Thyroid gland (tissue), 4 donors: ENCODE measurements at places on chromosomes 13 and 19. TPM values are rescaled to one million over a fixed set of nuclear protein-coding genes. Genes with fewer than 3 reads are reported as not detected.
A peak's percentile ranks its signal among the peaks of the same experiment; 100 is the strongest.

DNA sequence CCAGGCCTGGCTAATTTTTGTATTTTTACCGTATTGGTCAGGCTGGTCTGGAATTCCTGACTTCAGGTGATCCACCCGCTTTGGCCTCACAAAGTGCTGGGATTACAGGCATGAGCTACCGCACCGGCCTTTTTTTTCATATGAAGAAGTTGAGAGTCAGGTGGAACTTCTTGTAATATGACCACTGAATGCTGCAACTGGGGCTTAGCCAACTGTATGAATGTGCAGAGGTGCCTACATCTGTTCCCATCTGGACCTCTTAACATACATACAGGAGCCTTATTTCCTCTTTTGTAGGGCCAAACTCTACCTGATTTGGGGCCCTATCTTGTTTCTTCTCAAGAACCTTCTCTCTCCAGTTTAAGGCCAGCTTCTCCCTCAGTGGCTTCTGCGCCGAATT is 11.9 kb upstream of the GGACT start:
- H3K27me3 ChIP-seq = no peaks in the 10 kb centered on the region
- no peaks in the 10 kb centered on the region for H3K4me1 ChIP-seq
- no peaks in the 10 kb centered on the region for H3K36me3 ChIP-seq
- H3K4me3 ChIP-seq = no peak overlapping the region
- no peak for DNase-seq
- H3K27ac ChIP-seq = no peak overlapping the region

DNA sequence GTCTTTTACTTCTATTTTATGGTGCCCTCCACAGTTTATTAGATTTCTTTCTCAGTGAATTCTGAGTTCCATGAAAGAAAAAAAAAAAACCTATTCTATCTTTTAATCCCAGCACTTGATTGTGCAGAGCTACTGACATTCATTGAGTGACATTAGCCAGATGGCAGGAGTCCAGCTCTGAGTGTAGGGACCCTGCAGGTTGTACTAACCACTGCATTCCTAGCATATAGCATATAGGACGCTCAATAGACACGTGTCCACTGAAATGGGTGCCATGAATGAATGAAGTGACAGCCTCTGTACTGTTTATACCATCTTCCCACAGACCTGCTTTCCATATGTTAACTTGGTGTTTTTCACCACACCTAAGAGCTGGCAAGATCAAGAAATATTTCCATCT is 206.3 kb downstream of the RAP2A start:
- no peaks in the 10 kb centered on the region for H3K27me3 ChIP-seq
- no peak for DNase-seq
- no peaks in the 10 kb centered on the region for H3K4me1 ChIP-seq
- no peaks in the 10 kb centered on the region for H3K36me3 ChIP-seq
- H3K27ac ChIP-seq = no peak overlapping the region

- no peaks in the 10 kb centered on the region for H3K27me3 ChIP-seq
- H3K27ac ChIP-seq = no peak overlapping the region
- H3K4me3 ChIP-seq = no peak overlapping the region
- no peak for DNase-seq
- peaks cover 4% of the 10 kb centered on the region for H3K4me1 ChIP-seq
- peaks cover 17% of the 10 kb centered on the region for H3K36me3 ChIP-seq
Observed at GRCh38 chr19:18663940-18664530, 19.4 kb upstream of the CRTC1 start.

DNA sequence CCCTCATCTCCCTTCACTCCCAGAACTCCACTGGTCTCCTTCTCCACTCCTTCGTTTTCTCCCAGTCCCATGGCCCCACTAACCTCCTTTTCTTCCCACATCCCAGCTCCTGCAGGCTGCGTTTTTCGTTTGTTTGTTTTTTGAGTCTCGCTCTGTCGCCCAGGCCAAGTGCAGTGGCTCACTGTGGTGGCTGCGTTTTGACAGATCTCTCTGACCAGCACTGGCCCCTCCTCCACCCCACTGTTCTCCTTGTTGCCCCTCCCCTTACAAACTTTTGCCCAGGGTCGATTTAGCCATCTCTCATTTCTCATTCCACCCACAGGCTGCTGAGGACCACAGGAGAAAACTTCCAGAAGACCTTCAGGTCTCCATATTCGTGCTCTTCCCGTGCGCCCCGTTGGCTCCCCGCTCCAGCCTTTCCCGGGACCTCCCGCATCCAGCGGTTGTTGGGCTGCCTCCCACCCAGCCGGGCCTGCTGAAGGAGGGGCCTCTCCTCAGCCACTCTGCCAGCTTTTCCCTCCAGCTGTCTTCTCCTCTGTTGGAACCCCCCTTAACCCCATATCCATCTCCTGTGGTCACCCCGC is 40.6 kb upstream of the GJB6 start:
- H3K4me1 ChIP-seq = peaks cover 22% of the 10 kb centered on the region
- no peak overlapping the region for H3K4me3 ChIP-seq
- DNase-seq = peak; percentile 59
- H3K27ac ChIP-seq = no peak overlapping the region
- H3K36me3 ChIP-seq = no peaks in the 10 kb centered on the region

GRCh38 chr13:73754727-73755292 is 379.4 kb downstream of the KLF12 start:
- H3K4me1 ChIP-seq = no peaks in the 10 kb centered on the region
- H3K27me3 ChIP-seq = no peaks in the 10 kb centered on the region
- no peaks in the 10 kb centered on the region for H3K36me3 ChIP-seq
- DNase-seq = no peak

GRCh38 chr13:41837629-41838028 is 123.3 kb downstream of the VWA8 start:
- H3K4me3 ChIP-seq = no peak overlapping the region
- H3K27ac ChIP-seq = no peak overlapping the region
- H3K27me3 ChIP-seq = no peaks in the 10 kb centered on the region
- DNase-seq = no peak
- no peaks in the 10 kb centered on the region for H3K4me1 ChIP-seq

GRCh38 chr13:86591862-86592261 is 792.6 kb upstream of the SLITRK6 start:
- H3K27me3 ChIP-seq = no peaks in the 10 kb centered on the region
- H3K36me3 ChIP-seq = no peaks in the 10 kb centered on the region
- no peak overlapping the region for H3K4me3 ChIP-seq
- H3K27ac ChIP-seq = no peak overlapping the region
- DNase-seq = no peak
- H3K4me1 ChIP-seq = no peaks in the 10 kb centered on the region

Gene SLC6A16
- 2.1 TPM for total RNA-seq

GRCh38 chr19:15864824-15865223 is 33.0 kb downstream of the CYP4F2 start:
- DNase-seq = no peak
- no peak overlapping the region for H3K4me3 ChIP-seq
- H3K27ac ChIP-seq = no peak overlapping the region
- no peaks in the 10 kb centered on the region for H3K27me3 ChIP-seq
- no peaks in the 10 kb centered on the region for H3K4me1 ChIP-seq
- H3K36me3 ChIP-seq = no peaks in the 10 kb centered on the region

GRCh38 chr19:38788478-38789243 is at the start of gene LGALS7B:
LGALS7B (plus strand) TSS chr19:38789200; CDS start chr19:38789227, 27 bp downstream.
- H3K4me3 ChIP-seq = no peak within 1 kb of the TSS
- H3K27ac ChIP-seq = no peak within 1 kb of the TSS
- no peaks in the 10 kb centered on the region for H3K36me3 ChIP-seq

- DNase-seq = no peak
- H3K36me3 ChIP-seq = peaks cover 19% of the 10 kb centered on the region
- no peak overlapping the region for H3K27ac ChIP-seq
Observed at GRCh38 chr19:4009990-4010807, 2.7 kb downstream of the PIAS4 start.

- no peaks in the 10 kb centered on the region for H3K4me1 ChIP-seq
- H3K4me3 ChIP-seq = no peak overlapping the region
- no peak for DNase-seq
- no peak overlapping the region for H3K27ac ChIP-seq
- no peaks in the 10 kb centered on the region for H3K36me3 ChIP-seq
- no peaks in the 10 kb centered on the region for H3K27me3 ChIP-seq
Observed at GRCh38 chr19:45739498-45740439, 6.5 kb downstream of the MEIOSIN start.

Gene RASA3
- 32.3 TPM for total RNA-seq

DNA sequence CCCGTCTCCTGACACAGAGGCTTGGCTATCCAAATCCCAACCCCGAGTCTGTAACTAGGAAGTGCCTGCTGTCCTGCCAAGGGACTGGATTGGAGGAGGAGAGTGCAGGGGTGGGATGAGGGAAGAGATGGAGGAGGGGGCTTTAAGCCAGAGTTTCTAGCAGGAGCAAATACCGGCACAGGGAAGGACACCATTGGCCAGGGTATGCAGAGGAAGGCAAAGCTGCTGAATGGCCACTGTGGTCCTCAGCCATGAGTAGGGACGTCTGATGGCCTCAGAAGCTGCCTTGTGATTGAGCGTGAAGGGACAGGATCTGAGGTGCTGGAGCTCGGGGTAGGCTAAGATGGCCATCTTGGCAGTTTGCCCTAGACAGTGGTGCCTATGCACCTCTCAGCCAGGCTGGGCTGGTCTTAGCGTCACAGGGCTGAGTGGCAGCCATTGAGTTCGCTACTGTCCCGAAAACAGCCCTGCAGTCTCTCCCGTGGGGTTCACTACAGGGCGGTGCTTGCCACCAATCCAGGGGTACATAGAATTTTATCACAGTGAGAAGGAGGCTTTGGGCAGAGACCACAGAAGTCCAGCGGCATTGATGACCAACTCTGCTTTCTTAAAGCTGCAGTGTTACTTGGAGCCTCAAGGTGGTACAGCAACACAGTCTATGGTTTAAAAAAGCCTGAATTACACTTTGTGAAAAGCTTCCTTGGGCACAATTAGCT is 61.8 kb downstream of the AKAP11 start:
- DNase-seq = peak; percentile 5
- no peaks in the 10 kb centered on the region for H3K27me3 ChIP-seq
- H3K27ac ChIP-seq = no peak overlapping the region
- no peaks in the 10 kb centered on the region for H3K4me1 ChIP-seq
- no peak overlapping the region for H3K4me3 ChIP-seq
- H3K36me3 ChIP-seq = no peaks in the 10 kb centered on the region

- no peak for DNase-seq
- no peak overlapping the region for H3K27ac ChIP-seq
Observed at GRCh38 chr19:10044390-10044789, 31.1 kb downstream of the RDH8 start.

- no peak for DNase-seq
- no peak overlapping the region for H3K27ac ChIP-seq
- H3K27me3 ChIP-seq = no peaks in the 10 kb centered on the region
- no peaks in the 10 kb centered on the region for H3K4me1 ChIP-seq
- H3K4me3 ChIP-seq = no peak overlapping the region
- no peaks in the 10 kb centered on the region for H3K36me3 ChIP-seq
Observed at GRCh38 chr13:23467932-23468278, 34.4 kb upstream of the SACS start.

- no peaks in the 10 kb centered on the region for H3K36me3 ChIP-seq
- no peaks in the 10 kb centered on the region for H3K4me1 ChIP-seq
- DNase-seq = no peak
- no peaks in the 10 kb centered on the region for H3K27me3 ChIP-seq
Observed at GRCh38 chr13:39148513-39148961, 110.3 kb downstream of the NHLRC3 start.

DNA sequence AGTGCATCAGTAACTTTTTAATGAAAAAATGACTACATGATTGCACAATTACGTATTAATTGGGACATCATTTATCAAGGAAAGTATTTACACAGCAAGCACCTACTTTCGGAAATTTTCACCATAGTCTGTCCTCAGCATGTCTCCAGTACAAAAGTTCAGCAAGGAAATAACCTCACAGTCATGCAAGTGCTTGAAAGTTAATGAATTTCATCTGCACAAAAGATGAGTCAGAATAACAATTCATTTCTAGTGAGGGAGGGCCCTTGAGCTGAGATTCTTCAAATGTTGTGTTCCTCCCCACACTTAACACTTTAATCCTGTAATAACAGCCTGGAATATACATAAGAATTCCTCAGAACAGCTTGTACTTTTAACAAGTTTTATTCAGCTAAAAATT is 49.0 kb upstream of the OXGR1 start:
- H3K36me3 ChIP-seq = no peaks in the 10 kb centered on the region
- H3K4me3 ChIP-seq = no peak overlapping the region
- no peak overlapping the region for H3K27ac ChIP-seq
- no peak for DNase-seq
- no peaks in the 10 kb centered on the region for H3K4me1 ChIP-seq
- H3K27me3 ChIP-seq = no peaks in the 10 kb centered on the region

- peaks cover 5% of the 10 kb centered on the region for H3K4me1 ChIP-seq
- H3K27ac ChIP-seq = no peak overlapping the region
- H3K36me3 ChIP-seq = no peaks in the 10 kb centered on the region
- peak; percentile 24 for DNase-seq
- H3K4me3 ChIP-seq = no peak overlapping the region
- no peaks in the 10 kb centered on the region for H3K27me3 ChIP-seq
Observed at GRCh38 chr13:39415008-39415802, 187.8 kb downstream of the LHFPL6 start.

Gene EPN1
- total RNA-seq = 70.7 TPM

Gene RNF17
- not detected for total RNA-seq

Gene RXFP2
- not detected for total RNA-seq

Gene ZNF45
- total RNA-seq = 18.7 TPM

- H3K27me3 ChIP-seq = no peaks in the 10 kb centered on the region
- H3K36me3 ChIP-seq = no peaks in the 10 kb centered on the region
- H3K27ac ChIP-seq = no peak overlapping the region
- H3K4me1 ChIP-seq = peaks cover 38% of the 10 kb centered on the region
- peak; percentile 83 for DNase-seq
Observed at GRCh38 chr19:50325310-50326100, 3.7 kb downstream of the KCNC3 start.

DNA sequence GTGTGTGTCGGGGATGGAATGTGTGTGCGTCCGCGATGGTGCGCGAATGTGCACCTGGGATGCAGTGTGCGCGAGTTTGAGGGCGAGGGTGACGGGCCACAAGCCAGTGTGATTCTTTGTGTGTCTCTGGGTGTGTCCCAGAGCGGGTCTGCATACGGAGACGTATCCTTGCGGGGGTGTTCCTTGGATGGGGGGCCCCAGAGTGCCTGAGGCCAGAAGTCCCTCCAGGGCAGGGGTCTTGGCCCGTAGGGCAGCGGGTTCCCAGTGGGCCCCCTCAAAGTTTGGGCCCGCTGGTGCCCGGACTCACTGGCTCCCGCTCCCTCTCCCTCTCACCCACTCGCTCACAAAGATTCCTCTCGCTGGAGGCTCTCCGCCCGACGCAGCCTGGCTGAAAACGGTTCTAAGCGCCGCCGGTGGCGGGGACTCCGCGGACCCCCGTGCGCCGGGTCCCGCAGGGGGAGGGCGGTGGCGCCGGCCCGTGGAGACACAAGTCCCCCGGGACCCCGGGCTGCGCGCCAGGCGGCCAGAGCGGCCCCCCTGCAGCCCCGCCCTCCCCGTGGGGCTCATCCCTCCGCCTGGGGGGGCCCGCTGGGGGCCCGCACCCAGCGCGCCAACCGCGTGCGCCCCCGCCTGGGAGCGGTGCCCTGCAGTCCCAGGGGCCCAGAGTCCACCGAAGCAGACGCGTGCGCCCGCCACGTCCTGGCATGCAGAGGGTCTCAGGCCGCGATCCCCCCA is 886 bp downstream of the CRLF1 start:
- H3K36me3 ChIP-seq = no peaks in the 10 kb centered on the region
- H3K27ac ChIP-seq = no peak overlapping the region
- H3K4me1 ChIP-seq = peaks cover 28% of the 10 kb centered on the region
- no peak for DNase-seq
